ENCODE measurements at places on chromosomes 13 and 19. TPM values are rescaled to one million over a fixed set of nuclear protein-coding genes. Genes with fewer than 3 reads are reported as not detected.
A peak's percentile ranks its signal among the peaks of the same experiment; 100 is the strongest.

- no peak overlapping the region for H3K4me3 ChIP-seq
- H3K27ac ChIP-seq, result no peak overlapping the region
- no peaks in the 10 kb centered on the region for H3K27me3 ChIP-seq
- no peaks in the 10 kb centered on the region for H3K36me3 ChIP-seq
Observed at GRCh38 chr13:79776531-79777295, 295.8 kb downstream of the NDFIP2 start.

Gene CRB3
- total RNA-seq, result not detected

DNA sequence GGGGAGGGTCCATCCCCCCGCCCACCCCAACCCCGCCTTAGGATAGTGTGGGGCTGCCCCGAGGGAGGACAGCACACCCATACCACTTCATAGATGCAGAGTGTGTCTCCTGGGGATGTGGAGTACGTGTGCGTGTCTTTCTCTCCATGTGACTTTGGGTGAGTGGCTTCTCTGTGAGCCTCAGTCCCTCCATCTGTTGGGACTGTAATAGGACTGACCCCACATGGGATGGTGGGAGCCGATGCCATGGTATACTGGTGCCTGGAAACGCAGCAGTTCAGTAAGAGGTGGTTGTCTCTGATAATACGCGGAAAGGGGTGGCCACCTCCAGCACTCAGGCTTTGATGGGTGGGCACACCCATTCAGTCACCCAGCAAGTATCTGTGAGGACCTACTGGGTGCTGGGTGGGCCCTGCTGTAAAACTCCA lies 816 bp upstream of the PRKD2 start:
- DNase-seq, result no peak
- no peaks in the 10 kb centered on the region for H3K27me3 ChIP-seq
- peak overlapping the region; percentile 87 for H3K27ac ChIP-seq
- H3K4me1 ChIP-seq, result peaks cover 5% of the 10 kb centered on the region
- H3K4me3 ChIP-seq, result peak overlapping the region; percentile 82

GRCh38 chr19:54739587-54740497 lies 1.5 kb downstream of the KIR2DL3 start:
- DNase-seq, result no peak
- H3K4me1 ChIP-seq, result no peaks in the 10 kb centered on the region
- H3K4me3 ChIP-seq, result no peak overlapping the region
- no peak overlapping the region for H3K27ac ChIP-seq

DNA sequence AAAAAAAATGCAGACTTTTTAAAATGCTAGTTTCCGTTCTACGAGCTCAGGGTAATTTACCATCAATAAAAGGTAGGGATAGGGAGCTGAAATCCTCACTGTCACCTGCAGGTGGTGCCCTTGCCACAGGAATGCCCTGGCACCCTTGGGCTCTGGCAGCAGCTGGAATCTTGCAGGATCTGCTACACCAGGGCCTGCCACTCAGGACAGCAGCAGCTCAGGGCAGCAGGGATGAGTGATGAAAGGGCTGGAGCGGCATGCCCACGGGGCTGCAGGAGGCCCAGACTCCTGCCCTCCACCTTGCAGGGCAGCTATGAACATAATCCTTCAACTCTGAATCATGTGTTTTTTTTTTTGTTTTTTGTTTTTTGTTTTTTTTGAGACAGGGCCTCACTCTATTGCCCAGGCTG lies 54.0 kb downstream of the GNG7 start:
- no peak for DNase-seq
- no peaks in the 10 kb centered on the region for H3K36me3 ChIP-seq
- no peaks in the 10 kb centered on the region for H3K27me3 ChIP-seq
- no peak overlapping the region for H3K27ac ChIP-seq
- H3K4me3 ChIP-seq, result no peak overlapping the region

GRCh38 chr19:3507371-3508120 lies 1.4 kb downstream of the FZR1 start:
- peak overlapping the region; percentile 90 for H3K4me3 ChIP-seq
- H3K36me3 ChIP-seq, result peaks cover 12% of the 10 kb centered on the region
- H3K4me1 ChIP-seq, result peaks cover 5% of the 10 kb centered on the region
- peak overlapping the region; percentile 80 for H3K27ac ChIP-seq
- DNase-seq, result no peak

Gene GPR183
- total RNA-seq, result 1.1 TPM

DNA sequence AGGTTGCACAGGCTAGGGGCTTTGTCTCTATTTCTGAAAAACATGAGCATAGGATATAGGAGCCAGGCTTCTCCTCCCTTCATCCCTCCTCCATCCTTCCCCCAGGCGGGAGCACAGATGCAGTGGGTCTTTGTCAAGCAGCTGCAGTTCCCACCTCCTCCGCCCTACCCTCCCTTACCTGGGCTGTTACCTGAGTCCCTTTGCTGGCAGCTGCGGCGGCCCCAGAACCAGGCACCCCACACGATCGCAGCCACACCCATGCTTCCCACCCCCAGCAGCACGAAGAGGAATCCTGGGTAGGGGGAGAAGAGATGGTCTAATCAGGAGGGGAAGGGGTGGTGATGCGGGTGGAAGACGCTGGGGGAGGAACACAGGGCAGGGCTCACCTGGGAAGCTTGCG lies 7.8 kb downstream of the TMIGD2 start:
- H3K27me3 ChIP-seq, result no peaks in the 10 kb centered on the region
- H3K36me3 ChIP-seq, result no peaks in the 10 kb centered on the region
- DNase-seq, result no peak
- H3K27ac ChIP-seq, result no peak overlapping the region
- H3K4me3 ChIP-seq, result no peak overlapping the region

GRCh38 chr13:22428188-22428828 lies 752.5 kb upstream of the SGCG start:
- no peak overlapping the region for H3K27ac ChIP-seq
- H3K4me1 ChIP-seq, result no peaks in the 10 kb centered on the region
- H3K36me3 ChIP-seq, result no peaks in the 10 kb centered on the region
- no peak overlapping the region for H3K4me3 ChIP-seq

DNA sequence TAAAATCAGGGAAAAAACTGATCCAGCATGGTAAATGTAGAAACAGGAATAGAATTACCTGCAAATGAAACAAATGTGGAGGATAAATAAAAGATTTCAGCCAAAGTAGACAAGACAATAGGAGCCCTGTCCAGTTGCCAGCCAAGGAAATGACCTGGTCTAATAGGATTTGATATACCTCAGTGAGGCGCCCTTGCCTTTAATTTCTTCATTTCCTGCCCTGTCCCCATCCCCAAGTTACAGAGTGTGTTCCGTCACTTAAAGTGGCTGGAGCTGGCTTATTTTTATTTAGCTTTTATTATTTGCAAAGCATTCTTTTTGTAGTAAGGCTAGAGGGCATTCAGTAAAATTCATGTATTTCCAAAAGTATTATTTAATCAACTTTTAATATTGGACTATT lies 1022.0 kb downstream of the EFNB2 start:
- no peak overlapping the region for H3K4me3 ChIP-seq
- H3K36me3 ChIP-seq, result no peaks in the 10 kb centered on the region

DNA sequence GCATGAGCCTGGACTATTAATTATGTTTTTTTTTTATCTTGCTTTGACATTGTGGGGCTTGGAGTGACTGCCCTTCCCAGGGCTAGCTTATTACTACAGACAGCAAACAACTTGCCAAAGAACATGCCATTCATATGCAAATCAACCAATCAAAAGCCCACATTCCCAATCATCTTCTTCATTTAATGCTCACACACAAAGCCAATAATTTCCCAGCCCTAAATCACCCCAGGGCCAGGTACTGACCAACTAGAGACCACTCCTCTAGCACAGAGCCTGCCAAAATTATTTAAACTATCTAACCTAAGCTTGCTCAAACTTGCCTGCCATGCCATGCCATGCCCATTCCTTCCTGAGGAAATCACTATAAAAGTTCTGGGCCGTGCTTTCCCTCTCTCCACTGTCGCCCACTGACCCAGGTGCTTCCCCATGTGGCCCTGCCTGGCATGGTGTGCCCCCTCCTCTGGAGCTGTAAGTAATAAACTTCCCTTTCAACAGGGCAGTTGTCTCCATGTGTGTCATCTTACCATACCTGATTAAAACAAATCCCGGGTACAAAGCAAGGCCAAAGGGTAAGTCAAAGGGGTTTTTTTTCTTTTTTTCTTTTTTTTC lies 15.7 kb downstream of the PBX4 start:
- H3K4me3 ChIP-seq, result no peak overlapping the region
- H3K36me3 ChIP-seq, result no peaks in the 10 kb centered on the region
- DNase-seq, result no peak

GRCh38 chr19:42096255-42096837 lies 20.4 kb downstream of the ZNF574 start:
- no peaks in the 10 kb centered on the region for H3K4me1 ChIP-seq
- no peak for DNase-seq
- H3K4me3 ChIP-seq, result no peak overlapping the region
- no peaks in the 10 kb centered on the region for H3K36me3 ChIP-seq

DNA sequence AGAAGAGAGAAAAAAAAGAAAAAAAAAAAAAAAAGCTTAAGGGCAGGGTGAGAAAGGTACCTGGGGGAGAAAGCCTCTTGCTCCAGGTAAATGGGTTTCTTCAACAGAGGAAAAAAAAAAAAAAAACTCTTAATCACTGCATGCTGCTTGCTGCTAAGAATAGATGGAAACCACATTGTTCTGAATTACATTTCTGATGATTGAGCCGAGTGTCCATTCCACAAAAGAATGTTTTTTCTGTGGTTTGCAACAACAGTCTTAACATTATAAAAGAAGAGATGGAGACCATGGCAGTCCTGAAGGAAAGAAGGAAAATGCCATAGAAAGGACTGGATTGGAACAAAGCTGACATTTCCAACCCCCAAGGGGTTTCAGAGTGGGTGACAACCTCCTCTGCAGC lies 1312.7 kb downstream of the SLITRK1 start:
- H3K27me3 ChIP-seq, result no peaks in the 10 kb centered on the region
- no peaks in the 10 kb centered on the region for H3K36me3 ChIP-seq
- no peaks in the 10 kb centered on the region for H3K4me1 ChIP-seq
- no peak overlapping the region for H3K4me3 ChIP-seq
- no peak overlapping the region for H3K27ac ChIP-seq
- DNase-seq, result no peak

Gene EDDM13
- total RNA-seq, result not detected

Gene UPK1A
- not detected for total RNA-seq

DNA sequence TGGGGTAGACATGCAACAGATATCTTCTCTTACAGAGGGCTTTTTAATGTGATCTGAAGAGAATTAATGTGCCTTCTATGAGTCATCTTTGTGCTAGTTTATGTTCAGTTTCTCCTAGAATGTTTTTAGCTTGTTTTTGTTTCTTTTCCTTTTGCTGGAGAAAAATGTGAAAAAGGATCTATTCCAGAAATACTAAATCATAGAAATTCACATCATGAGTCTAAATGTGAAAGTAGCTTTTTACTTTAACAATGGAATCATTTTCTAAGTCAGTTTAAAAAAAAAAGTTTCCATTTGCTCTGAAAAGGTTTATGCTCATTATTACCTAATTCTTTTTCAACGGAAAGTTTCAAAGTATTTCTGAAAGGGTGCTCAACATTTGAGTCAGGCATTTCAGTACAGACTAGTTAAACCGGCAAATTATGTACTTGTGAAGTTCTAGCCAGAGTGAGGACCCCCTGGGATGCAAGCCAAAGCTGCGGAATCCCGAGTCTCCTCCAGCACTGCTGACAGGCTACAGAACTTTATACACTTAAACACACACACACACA lies 72.9 kb downstream of the SPATA13 start:
- no peak for DNase-seq
- no peaks in the 10 kb centered on the region for H3K36me3 ChIP-seq
- H3K27me3 ChIP-seq, result no peaks in the 10 kb centered on the region
- no peaks in the 10 kb centered on the region for H3K4me1 ChIP-seq
- no peak overlapping the region for H3K4me3 ChIP-seq
- no peak overlapping the region for H3K27ac ChIP-seq

GRCh38 chr19:2841855-2842574 lies 740 bp downstream of the ZNF555 start:
- no peaks in the 10 kb centered on the region for H3K4me1 ChIP-seq
- H3K4me3 ChIP-seq, result peak overlapping the region; percentile 99
- peaks cover 7% of the 10 kb centered on the region for H3K36me3 ChIP-seq
- DNase-seq, result no peak
- H3K27ac ChIP-seq, result no peak overlapping the region

DNA sequence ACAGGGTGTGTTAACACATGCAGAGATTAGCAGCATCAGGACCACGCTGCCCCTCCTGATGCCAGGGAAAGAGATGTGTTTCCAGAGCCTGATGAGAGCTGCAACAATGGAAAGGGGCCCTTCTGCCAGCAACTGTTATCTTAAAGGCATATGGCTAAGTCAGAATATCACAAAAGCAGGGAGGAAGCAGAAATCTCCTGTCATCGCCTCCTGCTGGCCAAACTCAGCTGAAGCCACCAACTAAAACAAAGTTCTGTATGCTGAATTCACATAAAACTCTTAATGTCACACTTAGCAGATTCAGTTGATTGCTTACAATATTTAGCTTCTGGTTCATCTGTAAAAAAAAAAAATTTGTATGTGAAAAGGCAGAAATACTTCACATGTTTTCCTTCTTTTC lies 178.2 kb downstream of the GPC5 start:
- H3K27me3 ChIP-seq, result no peaks in the 10 kb centered on the region
- H3K27ac ChIP-seq, result no peak overlapping the region
- no peaks in the 10 kb centered on the region for H3K36me3 ChIP-seq
- no peaks in the 10 kb centered on the region for H3K4me1 ChIP-seq
- no peak overlapping the region for H3K4me3 ChIP-seq

Gene CEACAM4
- total RNA-seq, result not detected
